LoVo (cell line): ENCODE measurements at places on chromosomes 5 and 9.
A peak's percentile ranks its signal among the peaks of the same experiment; 100 is the strongest.

GRCh38 chr5:91824406-91824805, 441.3 kb upstream of the ARRDC3 start:
- DNase-seq: no peak

- DNase-seq: no peak
These were observed 72.9 kb downstream of the SEC61B start for GRCh38 chr9:99294850-99295461.

DNA sequence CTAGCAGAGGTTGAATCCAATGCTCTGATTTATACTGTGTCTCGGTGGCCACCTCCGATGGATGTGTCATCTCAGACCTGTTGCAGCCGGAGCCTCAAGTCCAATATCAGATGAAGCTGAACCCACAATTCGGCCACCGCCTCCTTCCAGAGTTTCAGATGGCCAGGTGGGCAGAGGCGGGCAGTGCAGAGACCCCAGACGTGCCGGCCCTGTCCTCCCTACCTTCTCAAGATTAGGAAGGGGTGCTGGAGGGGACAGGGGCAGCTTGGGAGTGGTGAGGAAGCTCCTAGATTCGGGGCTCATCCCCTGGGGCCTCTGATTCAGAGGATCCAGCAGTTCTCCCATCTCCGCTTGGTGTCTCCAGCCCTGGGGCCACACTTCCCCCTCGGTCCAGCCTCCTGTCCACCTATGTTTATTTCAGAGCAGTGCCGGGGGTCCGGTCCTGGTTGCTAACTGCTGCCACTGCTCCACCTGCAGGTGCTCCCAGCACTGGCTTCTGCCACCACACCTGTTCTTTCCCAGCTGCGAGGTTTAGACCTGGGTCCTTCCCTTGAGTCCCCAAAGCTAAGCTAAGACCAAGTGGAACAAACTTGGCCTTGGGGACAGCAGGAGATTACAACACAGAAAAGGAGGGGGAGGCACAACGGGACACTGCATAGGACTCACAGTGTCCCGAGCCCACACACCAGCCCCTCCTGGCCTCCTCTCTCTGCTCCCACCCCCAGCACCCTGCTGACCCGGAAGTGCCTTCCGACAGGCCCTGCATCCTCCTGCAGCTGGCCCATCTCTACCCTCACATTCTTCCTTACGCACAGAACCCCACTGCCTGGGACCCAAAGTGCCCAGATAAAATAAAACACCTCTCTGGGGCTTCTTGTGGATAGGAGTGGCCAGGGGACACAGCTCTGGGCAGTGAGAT, 81.6 kb downstream of the NTNG2 start:
- DNase-seq: no peak

DNA sequence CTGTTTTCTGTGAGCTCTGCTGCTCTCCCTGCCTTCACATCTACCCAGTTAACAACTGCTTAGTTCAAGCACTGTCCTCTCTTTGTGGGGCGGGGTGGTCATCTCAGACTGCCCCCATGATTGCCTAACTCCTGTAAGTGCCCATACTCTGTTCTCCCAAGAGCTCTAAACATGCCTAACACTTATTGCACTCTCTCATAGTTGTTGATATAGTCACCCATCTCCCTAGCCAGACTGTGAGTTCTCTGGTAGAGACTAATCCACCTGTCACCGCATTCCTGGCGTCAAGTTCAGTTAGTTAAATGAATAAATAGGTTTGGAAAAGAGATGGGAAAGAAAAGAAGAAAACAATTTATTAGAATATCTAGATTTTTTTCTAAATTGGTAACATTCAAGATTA, 18.3 kb upstream of the MUSK start:
- DNase-seq: no peak

- DNase-seq: peak; percentile 94
These were observed 46.2 kb upstream of the PWWP2A start for GRCh38 chr5:160165137-160166068.
